Cerebellar nuclear complex (tissue), 1 donor: ENCODE measurements at places on chromosomes 16 and 17.

DNA sequence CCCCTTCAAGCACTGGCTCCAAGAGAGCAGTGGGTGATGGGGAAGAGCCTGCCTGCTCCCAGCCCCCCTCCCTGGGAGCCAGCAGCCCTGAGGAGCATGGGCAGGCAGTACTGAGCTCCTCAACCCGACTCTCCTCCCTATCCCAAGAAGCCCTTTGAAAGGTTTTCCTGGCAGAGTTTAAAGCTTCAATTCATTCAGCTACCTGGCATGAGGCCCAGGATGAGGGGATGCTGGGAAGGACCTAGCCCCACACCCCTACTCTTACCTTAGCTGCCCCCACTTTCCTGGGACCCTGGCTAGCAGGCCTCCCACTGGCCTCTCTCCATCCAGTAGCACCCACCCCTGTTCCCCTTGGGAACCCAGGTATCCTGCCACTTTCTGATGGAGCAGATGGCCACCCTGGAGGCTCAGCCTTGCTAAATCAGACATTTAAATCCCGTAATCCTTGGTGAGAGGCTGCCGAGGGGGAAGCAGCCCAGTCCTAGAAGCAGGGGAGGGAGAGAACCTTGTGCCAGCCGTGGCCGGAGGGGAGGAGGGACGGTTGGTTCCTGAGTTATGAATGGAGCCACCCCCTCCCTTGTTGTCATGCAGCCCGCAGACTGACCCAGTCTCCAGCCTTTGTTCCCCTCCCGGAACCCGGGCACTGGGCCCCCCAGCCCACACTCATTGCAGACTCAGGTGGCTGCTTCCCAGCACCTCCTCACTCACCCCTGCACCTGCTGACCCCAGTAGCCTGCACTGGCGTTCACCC, 17.1 kb downstream of the ATP1B2 start:
- no peak for DNase-seq

- no peak for DNase-seq
These were observed 15.8 kb downstream of the ANKFY1 start for GRCh38 chr17:4247971-4248388.

GRCh38 chr17:41635121-41636097, 11.0 kb upstream of the KRT17 start:
- DNase-seq, result no peak

GRCh38 chr17:34706029-34706428, 126.6 kb downstream of the TMEM132E start:
- DNase-seq, result no peak

DNA sequence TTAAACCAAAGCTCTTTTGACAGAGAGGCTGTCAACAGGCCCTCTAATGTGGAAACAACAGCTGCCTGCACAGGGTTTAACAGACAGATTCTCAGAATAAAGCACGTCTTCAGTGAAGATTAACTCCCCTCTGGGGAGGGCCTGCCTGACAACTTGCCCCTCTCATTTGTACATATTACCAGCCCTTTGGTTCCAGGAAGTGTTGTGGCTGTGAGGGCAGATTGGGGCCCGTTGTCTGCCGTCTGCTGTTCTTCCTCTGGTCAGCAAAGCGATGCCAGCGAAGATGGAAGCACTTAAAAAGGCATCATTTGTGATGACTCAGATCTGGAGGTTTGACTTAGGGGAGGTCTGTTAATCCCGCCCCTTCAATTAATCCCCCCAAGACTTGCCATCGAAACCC, 177.0 kb upstream of the IRX6 start:
- DNase-seq, result no peak

- no peak for DNase-seq
These were observed 66.2 kb upstream of the BRD7 start for GRCh38 chr16:50434872-50435478.

DNA sequence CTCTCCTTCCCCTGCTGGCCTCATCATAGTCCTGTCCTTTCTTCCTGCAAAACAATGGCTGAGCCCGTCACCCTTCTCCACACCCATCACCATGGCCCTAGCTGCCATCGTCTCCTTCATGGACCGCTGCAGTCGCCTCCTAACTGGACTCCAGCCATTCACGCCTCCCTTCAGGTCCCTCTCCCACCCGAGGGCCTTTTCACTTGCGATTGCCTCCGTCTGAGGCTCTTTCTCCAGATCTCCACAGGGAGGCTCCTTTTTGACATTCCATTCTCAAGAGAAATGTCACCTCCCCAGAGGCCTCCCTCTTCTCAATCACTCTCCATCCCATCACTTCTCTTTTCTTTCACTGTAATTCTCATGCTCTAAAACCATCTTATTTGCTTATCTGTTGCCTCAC, 23.5 kb downstream of the GSG1L start:
- no peak for DNase-seq

- DNase-seq, result no peak
These were observed 2.0 kb downstream of the WNK4 start for GRCh38 chr17:42782166-42783061.

- no peak for DNase-seq
These were observed 7.4 kb downstream of the TMC6 start for GRCh38 chr17:78120971-78121800.

- DNase-seq, result no peak
These were observed 39.4 kb downstream of the TBC1D16 start for GRCh38 chr17:79996291-79996690.

DNA sequence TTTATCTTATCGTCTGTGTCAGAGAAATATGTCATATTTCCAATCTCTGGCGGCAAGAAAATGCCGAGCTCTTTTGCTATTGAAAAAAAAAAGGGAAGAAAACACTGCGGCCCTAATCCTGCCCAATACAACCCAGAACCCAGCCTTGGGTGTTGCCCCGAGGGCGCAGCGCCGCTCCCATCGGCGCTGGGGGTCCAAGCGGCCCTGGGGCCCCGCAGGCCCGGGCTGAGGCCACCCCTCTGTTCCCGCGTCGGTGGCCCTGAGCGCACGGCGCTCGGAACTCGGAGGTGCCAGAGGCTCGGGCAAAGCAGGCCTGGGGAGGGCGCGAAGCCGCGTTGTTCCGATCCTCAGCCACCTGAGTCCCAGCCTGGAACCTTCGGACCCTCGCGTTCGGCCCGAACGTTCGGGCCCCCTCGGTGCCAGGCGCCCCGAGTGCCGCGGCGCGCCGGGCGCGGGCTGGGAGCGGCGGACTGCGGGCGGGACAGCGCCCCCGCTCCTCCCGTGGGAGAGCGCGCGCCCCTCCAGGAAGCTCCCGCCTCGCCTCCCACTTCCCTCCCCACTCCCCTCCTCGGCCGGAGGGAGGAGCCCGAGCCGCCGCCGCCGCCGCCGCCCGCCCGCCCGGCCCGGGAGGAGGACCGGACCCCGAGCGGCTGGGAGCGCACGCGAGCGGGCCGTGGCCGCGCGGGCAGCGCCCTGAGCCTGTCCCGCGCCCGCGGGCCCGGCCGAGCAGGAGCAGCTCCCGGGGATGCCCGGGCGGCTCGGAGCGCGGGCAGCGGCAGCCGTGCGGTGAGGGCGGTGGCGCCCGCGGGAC, at the start of gene CPNE2:
TSS of gene CPNE2 (plus strand) at position 609 of the 811 bp plus-strand sequence. CDS start 18,160 bp downstream, outside the sequence.
- DNase-seq, result no peak

- DNase-seq, result no peak
These were observed 215.1 kb downstream of the IRX3 start for GRCh38 chr16:54071514-54071913.
